ENCODE measurements at places on chromosomes 12 and 14. TPM values are rescaled to one million over a fixed set of nuclear protein-coding genes. Genes with fewer than 3 reads are reported as not detected.

Gene MGAT2
- 53.1 TPM for total RNA-seq

Gene AJUBA
- total RNA-seq: 1.4 TPM

Gene P3H3
- total RNA-seq: 0.40 TPM

Gene KLHL33
- 0.15 TPM for total RNA-seq

Gene TMEM30B
- 0.30 TPM for total RNA-seq

Gene TMEM63C
- total RNA-seq: 0.29 TPM

Gene SMIM41
- total RNA-seq: not detected

Gene CAPS2
- total RNA-seq: 1.3 TPM

Gene FAM181A
- not detected for total RNA-seq

Gene FGF6
- not detected for total RNA-seq

Gene REC8
- total RNA-seq: 52.8 TPM

Gene AVPR1A
- not detected for total RNA-seq

Gene TPH2
- not detected for total RNA-seq

Gene PARP2
- total RNA-seq: 32.5 TPM

Gene MDGA2
- total RNA-seq: not detected

Gene PKP2
- total RNA-seq: not detected

Gene ZC2HC1C
- total RNA-seq: 3.3 TPM

Gene PLEKHD1
- total RNA-seq: 0.15 TPM

Gene AICDA
- not detected for total RNA-seq

Gene NOXRED1
- 0.67 TPM for total RNA-seq

Gene RERG
- 0.21 TPM for total RNA-seq

Gene SOAT2
- 1.7 TPM for total RNA-seq

Gene POLE2
- total RNA-seq: 35.7 TPM

Gene TAS2R14
- total RNA-seq: 2.1 TPM

Gene NUBPL
- total RNA-seq: 6.4 TPM

Gene TUBA1A
- 109 TPM for total RNA-seq

Gene HOXC4
- total RNA-seq: not detected

Gene NAA25
- total RNA-seq: 29.9 TPM

Gene RASAL1
- total RNA-seq: 0.40 TPM

Gene TSPAN8
- not detected for total RNA-seq

Gene EVL
- total RNA-seq: 1,048 TPM

Gene ISCU
- total RNA-seq: 66.0 TPM

Gene MYF5
- not detected for total RNA-seq

Gene AMN
- total RNA-seq: 0.30 TPM

Gene HOMEZ
- 11.4 TPM for total RNA-seq

Gene CSRP2
- not detected for total RNA-seq

Gene KRT4
- total RNA-seq: not detected

Gene DCN
- total RNA-seq: not detected

Gene GUCY2C
- total RNA-seq: not detected

Gene TAS2R31
- 3.0 TPM for total RNA-seq

Gene TPPP2
- not detected for total RNA-seq

Gene ATL1
- 0.67 TPM for total RNA-seq

Gene LAG3
- total RNA-seq: 13.1 TPM

Gene SLC17A8
- not detected for total RNA-seq

Gene SLCO1B1
- not detected for total RNA-seq

Gene KRT85
- total RNA-seq: not detected

Gene TNFAIP2
- 0.60 TPM for total RNA-seq

Gene CLEC7A
- total RNA-seq: not detected

Gene LALBA
- total RNA-seq: not detected

Gene AP1G2
- 306 TPM for total RNA-seq

Gene ACOT4
- 1.4 TPM for total RNA-seq

Gene ATF1
- total RNA-seq: 42.4 TPM

Gene TRHDE
- total RNA-seq: not detected

Measured in activated CD4-positive, alpha-beta T cell treated with anti-CD3 and anti-CD28 coated beads, Interleukin-2, amount 10 ng/mL, durations not matched to agents 7 days and 5 days (primary cell).